NCI-H524 treated with DMSO at 0.1 percent for 48 hours (cell line): ENCODE measurements at places on chromosomes 6 and 20.

- DNase-seq = no peak
Observed at GRCh38 chr6:8181160-8181881, 79.0 kb upstream of the EEF1E1 start.

DNA sequence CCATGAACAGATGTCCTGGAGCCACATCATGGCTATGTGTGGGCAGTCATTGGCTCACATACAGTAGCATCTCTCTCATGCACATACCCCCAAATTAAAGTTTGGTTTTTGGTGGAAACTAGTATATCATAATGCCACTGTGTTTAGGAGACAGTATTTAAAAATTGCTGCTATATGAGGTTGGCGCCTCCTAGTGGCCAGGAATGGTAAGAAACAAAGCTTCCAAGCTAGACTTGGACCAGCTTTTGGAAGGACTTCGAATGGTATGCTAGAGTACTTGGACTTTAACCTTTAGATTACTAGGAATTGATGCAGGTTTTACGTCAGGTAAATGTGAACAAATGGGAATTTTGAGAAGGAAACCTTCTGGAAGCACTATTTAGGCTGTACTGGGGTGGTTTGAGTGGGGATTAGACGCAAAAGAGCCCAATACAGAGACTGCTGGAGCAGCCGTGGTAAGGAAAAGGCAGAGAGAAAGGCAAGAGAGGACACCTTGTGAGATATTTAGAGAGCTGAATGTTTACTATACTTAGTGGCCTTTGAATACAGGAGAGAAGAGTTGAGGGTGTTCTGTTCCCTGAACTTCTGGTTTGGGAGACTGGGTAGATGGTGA is 23.8 kb downstream of the PRSS35 start:
- no peak for DNase-seq

- DNase-seq = no peak
Observed at GRCh38 chr20:62578294-62578897, 63.9 kb upstream of the SLCO4A1 start.

DNA sequence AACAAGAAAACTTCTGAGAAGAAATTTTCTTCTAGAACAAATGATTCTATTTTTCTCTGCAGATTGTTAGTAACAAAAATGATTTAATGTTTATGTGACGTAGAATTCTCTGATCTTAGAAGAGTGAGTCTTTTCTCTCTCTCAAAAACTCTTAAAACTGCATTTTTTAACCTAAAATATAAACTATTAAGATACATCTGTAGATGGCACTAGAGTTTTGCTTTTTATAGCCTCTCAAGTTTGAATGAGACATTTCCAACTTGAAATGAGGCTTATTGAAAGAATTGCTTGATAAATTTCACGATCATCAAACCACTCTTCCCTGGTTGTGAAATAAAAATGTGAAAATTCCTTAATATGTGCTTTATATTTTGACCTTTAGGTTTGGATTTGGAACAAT is 53.8 kb downstream of the PHF3 start:
- no peak for DNase-seq

- no peak for DNase-seq
Observed at GRCh38 chr20:33169176-33169794, 1.3 kb downstream of the BPIFA2 start.

- peak; percentile 56 for DNase-seq
Observed at GRCh38 chr6:42901538-42901957, 14.3 kb upstream of the PTCRA start.

GRCh38 chr6:106097411-106098231 is 11.5 kb downstream of the PRDM1 start:
- DNase-seq = no peak

- DNase-seq = no peak
Observed at GRCh38 chr6:136158971-136159370, 91.1 kb downstream of the MTFR2 start.
